ENCODE measurements at places on chromosomes 6 and 20.

DNA sequence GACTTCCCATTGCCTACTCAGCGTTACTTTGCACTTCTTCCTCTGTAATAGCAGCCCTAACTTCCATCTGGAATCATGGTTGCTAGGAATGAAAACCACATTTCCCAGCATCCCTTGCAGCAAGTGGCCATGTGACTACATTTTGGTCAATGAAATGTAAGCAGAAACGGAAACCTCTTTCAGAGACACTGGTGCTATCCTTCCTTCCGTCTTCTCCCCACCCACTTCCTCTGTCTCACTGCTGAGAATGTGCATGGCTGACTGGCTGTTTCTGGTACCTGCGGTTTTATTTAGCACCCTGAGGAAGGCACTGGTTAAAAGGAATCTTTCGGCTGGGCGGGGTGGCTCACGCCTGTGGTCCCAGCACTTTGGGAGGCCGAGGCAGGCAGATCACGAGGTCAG is 107.4 kb downstream of the SCML4 start:
- no peak for DNase-seq

DNA sequence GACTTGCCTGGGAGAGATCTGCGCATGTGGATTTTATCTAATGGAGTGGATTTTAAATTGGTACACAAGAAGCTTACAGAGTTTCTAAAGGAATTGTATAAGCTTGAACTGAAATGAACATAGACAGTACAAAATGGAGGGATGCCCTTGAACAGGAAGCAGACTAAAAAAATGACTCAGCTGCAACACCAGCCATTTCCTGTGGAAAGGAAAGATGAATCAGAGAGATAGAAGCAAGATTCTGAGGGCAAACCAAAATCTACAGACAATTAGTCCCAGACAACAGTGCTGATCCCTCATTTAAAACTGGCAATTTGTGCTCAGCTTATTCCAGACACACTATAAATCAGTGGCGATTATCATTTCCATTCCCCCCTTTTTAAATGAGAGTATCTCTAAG is 114.6 kb upstream of the TCF21 start:
- DNase-seq: no peak

DNA sequence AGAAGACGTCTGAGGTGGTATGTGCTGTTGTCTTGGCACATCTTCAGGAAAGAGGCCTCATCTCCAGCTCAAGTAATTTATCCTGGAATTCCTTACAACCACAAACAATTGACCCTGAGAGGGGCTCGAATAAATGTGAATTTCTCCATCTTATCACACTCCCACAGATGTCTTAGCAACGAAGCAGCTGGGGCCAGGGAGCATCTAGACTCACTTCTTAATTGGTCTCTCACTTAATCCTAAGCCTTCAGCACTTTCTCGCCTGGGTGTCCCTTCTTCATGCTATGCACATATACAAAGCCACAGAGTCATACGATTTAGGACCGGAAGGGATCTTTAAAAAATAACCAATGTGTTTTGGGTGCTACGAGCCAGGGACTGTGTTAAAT is 27.1 kb downstream of the PCK1 start:
- no peak for DNase-seq

DNA sequence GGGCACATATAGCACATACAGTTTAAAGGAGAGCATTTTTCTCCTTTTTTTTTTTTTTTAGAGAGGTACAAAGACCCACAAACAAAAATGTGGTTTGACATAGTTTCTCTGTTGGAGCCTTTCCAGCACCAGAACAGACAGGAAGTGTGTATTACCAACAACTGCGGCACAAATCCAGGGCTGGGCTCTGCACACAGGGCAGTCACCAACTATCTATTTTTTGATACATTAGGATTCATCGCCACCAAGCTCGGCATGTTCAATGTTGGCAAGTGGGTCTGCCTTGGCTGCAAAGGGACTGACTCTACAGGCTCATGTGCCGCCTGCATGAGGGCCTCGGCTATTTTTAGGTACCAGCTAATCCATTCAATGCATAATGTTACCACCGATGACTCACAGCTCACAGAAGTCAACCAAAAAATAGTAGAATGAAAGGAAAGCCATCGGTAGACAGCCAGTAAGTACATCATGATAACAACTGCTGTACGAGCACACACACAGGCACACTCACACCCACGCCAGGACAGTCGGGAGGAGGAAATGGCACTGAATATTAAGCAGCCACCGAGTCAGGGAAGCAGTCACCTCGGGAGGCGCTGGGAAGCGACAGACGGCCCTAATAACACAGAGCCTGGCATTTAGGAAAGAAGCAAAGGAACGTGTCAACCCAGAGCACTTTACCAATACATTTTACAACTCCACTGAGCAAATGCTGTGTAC is 81.6 kb downstream of the GMPR start:
- peak; percentile 71 for DNase-seq

DNA sequence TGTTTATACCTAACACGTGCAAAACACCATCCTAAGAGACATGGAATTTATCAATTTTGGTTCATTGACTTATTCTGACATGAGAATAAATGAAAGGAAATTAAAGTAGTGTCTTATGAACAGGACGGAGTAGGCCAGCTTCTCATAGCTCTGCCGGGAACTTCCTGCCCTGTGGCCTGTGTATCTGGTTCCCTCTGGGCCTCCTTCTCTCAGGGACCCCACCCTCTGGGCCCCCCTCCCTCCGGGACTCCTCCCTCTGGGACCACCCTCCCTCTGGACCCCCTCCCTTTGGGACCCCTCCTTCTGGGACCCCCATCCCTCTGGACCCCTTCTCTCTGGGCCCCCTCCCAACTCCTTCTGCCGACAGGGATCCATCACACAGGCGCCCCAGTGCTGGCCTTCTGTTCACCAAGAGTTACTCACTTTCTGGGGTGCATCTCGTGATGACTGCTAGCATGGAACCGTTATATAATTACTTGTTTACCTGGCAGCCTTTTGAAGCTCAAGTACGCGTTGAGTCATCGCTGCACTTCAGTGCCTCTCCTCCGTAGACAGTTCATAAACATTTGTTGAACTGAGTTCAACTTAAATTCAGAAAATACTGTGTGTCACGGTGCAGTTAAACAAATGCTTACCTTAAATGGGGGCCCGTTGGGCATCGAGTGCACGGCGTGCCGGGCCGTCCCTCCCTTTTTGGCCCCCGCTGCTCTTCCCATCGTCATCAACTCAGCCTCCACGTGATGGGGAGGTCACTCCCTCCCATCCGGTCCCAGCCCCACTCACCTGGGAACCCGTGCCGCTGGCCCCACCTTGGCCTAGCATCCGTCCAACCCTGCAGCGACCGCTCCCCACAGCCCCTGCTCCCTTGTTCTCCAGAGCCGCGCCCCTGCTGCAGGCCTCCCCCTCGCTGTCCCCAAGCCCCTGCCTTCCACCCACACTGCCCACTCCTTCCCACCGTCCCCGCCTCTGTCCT is 8.1 kb downstream of the CCR6 start:
- DNase-seq: no peak

GRCh38 chr6:142014515-142014914 is 118.2 kb upstream of the GJE1 start:
- no peak for DNase-seq

- no peak for DNase-seq
Measured at GRCh38 chr6:143746202-143747119, 68.7 kb downstream of the PHACTR2 start.

DNA sequence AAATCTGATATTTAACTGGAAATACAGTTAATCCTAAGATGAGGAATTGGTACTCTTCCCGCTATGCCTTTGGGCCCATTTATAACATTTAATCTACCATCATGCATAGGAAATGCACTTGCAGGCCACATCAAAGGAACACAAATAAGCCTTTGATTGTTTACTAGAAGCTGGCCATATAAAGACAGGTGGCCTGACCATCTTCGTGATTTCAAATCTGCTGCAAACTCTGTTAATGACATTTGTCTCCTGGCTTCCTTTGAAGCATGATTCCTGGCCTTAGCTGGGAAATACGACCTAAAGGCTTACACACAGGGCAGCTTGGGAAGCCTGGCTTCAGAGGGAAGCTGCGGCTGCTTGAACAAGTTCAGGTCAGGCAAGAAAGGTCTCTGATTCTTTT is 552.1 kb downstream of the CDH26 start:
- DNase-seq: no peak

DNA sequence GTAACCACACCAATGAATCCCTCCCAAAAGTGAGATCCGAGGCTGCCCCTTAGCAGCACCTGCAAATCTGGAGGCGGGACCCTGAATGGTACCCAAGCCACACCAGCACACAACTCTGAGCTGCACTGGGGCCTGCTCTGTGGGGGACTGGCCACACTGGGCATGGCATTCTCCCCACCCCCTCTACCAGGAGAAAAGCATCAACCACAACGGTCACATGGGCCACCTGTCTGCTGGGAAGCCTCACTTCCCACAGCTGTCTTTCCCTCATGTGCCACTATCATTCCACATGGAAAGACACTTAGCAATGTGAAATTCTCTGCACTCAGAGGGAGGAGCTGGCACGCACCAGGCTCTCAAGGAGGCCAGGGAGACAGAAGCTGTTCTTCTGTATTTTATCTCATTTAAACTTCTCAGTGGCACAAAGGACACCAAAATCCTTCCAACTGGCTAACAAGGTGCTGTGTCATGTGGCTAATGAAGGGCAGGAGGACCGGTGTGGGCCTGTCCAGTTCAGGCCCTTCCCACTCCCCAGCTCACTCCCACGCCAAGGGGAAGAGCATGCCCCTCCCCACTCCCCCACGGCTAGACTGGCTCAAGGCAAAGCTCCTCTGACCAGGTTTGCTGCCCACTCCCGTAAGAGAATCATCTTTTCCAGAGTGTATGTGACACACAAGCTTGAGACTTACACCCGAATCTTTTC is 19.0 kb downstream of the YTHDF1 start:
- no peak for DNase-seq

- no peak for DNase-seq
Measured at GRCh38 chr6:163457637-163458561, 43.4 kb downstream of the QKI start.

DNA sequence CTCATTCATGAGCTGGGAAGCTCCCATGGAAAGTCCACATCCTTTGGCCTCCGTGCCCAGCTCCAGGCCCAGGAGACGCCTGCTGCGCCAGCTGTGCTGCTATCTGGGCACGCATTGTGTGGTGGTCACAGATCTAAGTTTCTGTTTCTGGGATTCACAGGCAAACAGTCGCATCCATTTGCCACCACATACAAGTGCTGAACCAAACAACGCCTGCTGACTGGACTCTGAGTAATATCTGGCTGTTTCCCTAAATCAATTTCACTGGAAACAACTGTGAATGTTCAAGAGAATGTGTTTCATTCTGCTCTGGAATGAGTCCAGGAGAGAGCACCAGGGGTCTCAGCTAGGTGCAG is 45.5 kb downstream of the IRF4 start:
- no peak for DNase-seq

GRCh38 chr6:98634569-98634968 is 199.8 kb upstream of the POU3F2 start:
- DNase-seq: no peak

- DNase-seq: no peak
Measured at GRCh38 chr20:20603339-20603990, 109.0 kb downstream of the RALGAPA2 start.

DNA sequence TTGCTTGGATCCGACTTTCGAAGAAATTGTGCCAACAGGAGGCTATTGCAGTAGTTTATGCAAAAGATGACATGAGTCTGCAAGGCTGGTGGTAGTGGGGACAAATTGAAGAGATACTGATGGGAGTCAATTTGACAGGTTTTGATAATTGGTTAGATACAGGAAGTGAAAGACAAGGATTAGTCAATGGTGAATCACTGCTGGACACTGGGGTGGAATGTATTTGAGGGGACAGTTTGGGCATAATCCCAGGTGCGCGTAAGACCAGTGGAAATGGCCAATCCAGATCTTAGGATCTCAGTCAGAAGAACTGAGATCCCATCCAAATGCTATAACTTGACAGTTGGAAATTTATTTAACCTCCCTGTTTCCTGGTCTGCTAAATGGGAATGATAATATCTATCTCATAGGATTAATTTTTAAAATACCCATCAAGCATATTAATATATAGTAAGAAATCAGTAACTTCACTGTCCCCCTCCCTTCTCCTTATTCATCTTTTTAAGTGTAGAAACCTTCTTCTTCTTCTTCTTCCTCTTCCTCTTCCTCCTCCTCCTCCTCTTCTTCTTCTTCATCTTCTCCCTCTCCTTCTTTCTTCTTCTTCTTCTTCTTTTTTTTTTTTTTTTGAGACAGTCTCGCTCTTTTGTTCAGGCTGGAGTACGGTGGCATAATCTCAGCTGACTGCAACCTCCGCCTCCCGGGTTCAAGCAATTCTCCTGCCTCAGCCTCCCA is 30.9 kb upstream of the ERVFRD-1 start:
- no peak for DNase-seq

- no peak for DNase-seq
Measured at GRCh38 chr6:113147544-113147943, 709.6 kb upstream of the MARCKS start.

DNA sequence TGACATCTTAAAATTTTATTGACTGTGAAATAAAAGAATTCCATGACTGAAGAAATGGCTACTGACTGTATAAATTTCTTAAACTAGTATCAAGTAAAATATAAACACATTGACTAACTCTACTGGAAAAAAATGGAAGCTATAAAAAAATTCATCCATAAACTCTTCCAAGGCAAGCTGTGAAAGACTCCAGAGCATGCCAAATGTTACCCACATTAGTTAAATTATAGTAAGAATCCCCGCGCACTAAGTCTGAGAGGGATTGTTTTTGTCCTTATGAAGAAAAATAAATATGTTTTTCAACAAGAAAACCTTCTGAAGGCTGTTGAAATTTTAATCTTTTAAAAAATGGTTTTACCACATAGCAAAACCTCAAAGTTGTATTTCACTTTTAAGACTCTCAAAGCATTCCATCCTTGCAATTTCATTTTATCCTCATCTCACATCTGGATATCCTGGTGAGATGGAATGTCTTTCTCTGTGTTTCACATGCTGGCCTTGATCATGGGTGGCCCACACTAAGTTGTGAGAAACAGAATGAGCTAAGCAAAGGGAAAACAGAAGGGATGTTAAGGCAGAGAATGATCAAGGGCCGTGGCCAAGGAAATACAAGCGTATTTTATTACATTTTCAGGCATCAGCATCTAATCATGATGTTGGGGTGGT is 732.5 kb downstream of the KIF16B start:
- DNase-seq: no peak

DNA sequence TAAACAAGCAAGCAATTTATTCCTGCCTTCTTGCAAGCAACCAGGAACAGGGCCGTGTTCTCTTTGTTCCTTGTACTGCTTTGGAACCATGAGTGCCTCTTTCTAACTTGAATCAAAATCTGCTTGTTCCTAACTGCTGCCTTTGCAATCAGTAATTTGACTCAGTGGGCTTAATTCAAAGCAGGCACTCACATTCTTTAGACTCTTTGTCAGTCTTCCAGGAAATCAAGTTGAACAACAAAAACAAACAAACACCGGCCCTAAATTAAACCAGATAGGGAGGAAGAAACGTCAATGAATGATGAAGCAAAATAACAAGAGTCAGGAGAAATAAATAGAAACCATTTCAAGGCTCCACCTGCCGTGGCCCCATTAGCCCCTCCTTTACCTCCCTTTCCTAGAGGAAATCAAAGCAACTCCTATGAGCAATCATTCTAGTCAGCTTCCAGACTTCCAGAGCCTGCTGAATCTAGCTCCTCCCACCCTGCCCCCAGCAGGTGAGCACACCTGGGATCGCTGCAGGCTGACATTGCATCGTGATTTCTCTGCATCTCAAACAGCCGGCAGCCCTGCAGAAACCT is 582.2 kb upstream of the FLRT3 start:
- no peak for DNase-seq
